NCI-H510A (cell line): ENCODE measurements at places on chromosomes 1 and 21.
A peak's percentile ranks its signal among the peaks of the same experiment; 100 is the strongest.

DNA sequence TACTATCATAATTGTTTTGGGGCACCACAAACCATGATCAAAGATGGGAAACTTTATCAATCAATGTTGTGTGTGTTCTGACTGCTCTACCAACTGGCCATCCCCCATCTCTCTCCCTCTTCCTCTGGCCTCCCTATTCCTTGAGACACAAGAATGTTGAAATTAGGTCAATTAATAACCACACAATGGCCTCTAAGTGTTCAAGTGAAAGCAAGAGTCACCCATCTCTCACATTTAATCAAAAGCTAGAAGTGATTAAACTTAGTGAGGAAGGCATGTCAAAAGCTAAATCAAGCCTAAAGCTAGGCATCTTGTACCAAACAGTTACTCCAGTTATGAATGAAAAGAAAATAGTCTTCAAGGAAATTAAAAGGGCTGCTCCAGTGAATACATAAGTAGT, 390.3 kb upstream of the NFIA start:
- no peak for DNase-seq

DNA sequence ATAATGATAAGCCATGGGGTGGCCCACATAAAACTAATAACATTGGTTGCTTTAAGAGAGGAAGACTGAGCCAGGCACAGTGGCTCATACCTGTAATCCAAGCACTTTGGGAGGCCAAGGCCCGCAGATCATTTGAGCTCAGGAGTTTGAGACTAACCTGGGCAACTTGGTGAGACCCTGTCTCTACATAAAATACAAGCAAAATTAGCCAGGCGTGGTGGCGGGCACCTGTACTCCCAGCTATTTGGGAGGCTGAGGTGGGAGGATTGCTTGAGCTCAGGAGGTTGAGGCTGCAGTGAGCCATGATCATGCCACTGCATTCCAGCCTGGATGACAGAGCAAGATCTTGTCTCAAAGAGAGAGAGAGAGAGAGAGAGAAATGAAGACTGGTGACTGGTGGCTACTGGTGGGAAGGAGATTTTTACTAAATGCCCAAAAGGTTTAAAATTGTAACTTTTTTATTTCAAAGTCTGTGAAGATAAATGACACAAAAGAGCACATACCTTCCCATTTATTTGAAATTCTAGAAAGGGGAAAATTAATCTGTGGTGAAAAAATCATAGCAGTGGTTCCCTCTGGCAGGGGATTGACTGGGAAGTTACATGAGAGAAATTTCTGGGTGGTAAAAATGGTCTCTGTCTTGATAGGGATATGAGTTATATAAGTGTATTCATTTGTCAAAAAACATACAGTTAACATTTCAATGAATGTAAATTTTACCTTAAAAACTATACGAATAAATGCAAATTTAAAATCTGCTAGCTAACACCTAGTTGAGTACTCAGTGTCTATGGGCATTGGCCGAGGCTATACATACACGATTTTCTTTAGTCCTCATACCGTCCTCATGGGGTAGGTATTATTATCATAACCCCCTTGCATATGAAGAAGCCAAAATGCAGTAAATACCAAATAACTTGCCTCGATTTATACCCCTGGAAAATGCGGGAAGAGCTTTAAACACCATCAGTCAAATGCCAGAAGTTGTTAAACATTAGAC, 2.2 kb upstream of the NBPF1 start:
- DNase-seq: no peak

DNA sequence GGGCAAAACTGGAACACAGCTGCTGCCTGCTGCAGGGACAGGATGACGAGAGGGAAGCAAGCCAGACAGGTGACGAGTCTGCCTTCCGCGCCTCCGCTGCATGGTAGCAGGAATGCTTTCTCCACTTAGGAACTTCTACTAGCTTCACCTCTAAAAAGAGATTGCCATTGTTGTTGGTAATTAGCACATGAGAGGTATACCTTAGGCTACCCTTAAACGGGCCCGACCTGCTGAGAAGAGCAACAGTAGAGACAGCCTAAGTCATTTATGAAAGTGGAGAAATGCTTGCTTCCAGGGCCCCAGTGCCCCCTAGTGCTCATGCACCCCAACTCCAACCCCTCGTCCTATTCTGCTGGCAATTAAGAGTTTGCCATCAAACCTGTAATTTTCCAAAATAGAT, 96.9 kb upstream of the AKT3 start:
- no peak for DNase-seq

- DNase-seq: no peak
These were observed 321.3 kb downstream of the CAMTA1 start for GRCh38 chr1:7106442-7107108.

GRCh38 chr1:151934048-151934493, 24.8 kb upstream of the THEM4 start:
- no peak for DNase-seq

- DNase-seq: no peak
These were observed 24.9 kb downstream of the LDLRAP1 start for GRCh38 chr1:25568090-25568833.

- no peak for DNase-seq
These were observed 1.3 kb upstream of the GPATCH4 start for GRCh38 chr1:156602557-156602993.

DNA sequence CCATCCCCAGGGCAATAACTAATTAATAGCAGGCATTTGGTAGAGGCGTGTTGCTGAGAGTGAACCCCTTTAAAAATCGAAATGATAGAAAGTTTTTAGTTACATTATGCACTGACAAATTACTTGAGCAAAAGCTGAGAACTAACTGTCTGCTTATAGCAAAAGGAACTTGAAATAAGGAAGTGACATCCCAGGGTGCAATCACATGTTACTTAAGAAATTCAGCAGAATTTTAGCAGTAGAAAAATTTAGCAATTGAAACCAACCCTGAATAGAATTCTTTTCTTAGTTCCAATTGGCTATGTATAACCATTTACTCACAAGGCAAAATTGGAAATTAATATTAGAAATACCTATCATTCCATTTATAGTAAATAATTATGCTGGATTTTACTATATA, 139.5 kb upstream of the SAMSN1 start:
- no peak for DNase-seq

- no peak for DNase-seq
These were observed 46.8 kb upstream of the EDEM3 start for GRCh38 chr1:184801503-184801902.

- DNase-seq: no peak
These were observed 11.6 kb downstream of the KCNQ4 start for GRCh38 chr1:40794974-40795715.

DNA sequence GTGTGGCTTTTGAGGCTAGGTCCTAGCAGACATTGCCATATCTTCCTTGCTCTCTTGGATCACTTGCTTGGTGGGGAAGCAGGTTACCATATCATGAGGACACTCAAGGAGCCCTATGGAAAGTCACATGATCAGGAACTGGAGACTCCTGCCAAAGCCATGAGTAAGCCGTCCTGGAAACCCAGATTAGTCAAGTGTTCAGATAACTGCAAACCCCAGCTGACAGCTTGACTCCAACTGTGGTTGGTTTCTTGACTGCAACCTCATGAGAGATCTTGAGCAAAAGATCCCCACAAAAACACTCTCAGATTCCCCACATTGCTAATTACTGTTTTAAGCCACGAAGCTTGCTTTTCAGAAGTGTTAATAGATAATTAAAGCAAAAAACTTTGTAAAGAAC, 58.6 kb downstream of the CACNA1E start:
- no peak for DNase-seq

- DNase-seq: no peak
These were observed 29.6 kb downstream of the RGL1 start for GRCh38 chr1:183834568-183834967.

- DNase-seq: no peak
These were observed 74.6 kb upstream of the PTGFRN start for GRCh38 chr1:116835161-116835560.

DNA sequence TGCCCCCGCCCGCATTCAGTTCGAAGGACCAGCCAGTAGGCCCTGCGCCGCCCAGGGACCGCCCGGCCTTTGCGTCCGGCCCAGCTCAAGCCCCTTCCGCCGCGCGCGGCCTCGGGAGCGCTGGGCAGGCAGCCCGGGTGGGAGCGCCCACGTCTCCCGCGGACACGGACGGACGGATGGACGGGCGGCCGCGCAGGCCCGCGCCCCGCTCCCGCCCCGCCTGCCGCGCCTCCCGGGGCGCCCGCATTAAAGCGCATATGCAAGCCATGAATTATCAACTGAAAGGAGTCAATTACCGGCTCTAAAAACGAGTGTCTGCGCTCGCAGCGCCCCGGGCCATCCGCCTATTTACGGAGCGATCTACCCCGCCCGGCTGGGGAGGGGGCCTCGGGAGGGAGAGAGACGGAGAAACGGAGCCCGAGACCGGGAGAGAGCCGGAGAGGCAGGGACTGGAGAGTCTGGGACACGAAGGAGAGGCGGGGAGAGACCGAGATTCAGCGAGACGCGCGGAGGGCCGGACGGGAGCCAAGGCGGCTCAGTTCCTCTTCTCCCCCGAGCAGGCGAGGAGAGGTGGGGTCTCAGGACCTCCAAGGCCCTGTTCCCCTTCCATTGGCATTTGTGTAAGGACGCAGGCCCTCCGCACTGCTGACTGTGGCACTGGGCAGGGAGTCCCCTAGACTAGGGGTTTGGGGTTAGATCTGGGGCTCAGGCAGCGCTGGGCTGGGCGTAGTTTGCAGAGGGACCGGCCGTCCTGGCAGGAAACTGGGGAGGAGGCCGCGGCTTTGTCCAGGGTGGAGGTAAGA, 41.3 kb upstream of the DMBX1 start:
- no peak for DNase-seq

DNA sequence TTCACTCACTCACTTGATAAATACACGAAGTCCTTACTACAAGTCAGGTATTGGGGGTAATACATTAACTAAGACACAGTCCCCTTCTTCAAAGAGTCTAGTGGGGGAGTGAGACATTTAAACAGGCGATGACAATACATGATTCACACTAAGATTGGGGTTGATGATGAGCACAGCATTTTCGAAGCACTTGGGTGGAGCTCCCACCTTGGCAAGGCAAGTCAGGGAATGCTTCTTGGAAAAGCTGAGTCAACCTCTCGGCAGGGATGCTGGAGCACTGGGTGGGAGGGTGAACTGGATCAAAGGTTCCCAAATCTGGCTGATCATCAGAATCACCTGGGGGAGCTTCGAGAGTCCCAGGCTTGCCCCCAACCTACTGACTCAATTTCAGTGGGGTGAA, 57.9 kb upstream of the ENAH start:
- DNase-seq: no peak

- no peak for DNase-seq
These were observed 2.9 kb upstream of the GPX7 start for GRCh38 chr1:52599236-52599635.

DNA sequence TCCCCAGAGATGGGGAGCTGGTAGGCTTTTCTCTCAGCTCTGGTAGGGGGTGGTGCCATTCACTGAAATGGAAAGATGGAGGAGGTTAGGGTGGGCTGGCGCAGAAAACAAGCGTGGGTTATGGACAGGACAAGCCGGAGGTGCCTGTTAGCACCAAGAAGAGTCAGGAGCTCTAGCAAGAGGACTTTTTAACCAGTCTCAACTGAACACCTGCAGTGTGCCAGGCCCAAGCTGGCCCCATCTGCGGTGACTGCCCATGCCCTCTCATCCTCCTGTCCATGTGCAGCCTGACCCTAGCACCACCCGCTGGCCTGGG, 254.4 kb downstream of the RHOU start:
- no peak for DNase-seq

- no peak for DNase-seq
These were observed 36.0 kb downstream of the GPR3 start for GRCh38 chr1:27428316-27429028.

DNA sequence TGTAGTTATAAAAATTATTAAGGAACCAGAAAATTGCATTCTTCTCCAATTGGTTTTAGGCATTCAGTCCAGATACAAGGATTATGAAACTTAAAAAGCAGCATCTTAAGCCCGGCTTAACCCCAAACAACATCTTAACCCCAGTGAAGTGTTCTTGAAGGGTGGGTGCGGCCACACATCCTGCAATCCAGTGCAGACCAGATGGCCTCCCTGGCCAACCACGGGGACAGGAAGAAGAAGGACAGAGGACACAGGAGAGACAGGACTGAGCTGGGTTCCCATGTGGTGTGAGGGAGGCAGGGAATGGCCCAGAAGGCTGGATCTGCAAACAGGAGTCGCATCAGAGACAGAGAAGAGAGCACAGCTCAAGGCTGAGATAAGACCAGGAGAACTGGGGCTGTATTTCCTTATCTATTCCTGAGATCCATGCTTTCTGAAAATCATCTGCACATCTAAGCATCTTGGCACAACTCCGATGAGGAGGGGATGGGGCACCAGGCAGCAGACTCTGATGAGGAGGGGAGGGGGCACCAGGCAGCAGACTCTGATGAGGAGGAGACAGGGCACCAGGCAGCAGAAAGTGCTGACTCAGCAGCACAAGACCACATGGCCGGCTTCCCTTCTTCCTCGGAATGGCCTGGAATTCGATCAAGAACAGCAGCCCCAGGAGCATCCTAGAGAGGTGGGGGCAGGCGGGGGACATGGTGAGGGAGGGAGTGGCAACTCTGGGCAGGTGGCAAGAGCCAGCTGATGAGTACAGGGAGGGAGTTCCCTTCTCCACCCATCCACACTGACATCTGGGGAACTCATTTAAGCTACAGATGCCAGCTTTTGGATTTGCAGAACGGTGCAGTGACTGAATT, 26.6 kb downstream of the ABCG1 start:
- DNase-seq: peak; percentile 67

DNA sequence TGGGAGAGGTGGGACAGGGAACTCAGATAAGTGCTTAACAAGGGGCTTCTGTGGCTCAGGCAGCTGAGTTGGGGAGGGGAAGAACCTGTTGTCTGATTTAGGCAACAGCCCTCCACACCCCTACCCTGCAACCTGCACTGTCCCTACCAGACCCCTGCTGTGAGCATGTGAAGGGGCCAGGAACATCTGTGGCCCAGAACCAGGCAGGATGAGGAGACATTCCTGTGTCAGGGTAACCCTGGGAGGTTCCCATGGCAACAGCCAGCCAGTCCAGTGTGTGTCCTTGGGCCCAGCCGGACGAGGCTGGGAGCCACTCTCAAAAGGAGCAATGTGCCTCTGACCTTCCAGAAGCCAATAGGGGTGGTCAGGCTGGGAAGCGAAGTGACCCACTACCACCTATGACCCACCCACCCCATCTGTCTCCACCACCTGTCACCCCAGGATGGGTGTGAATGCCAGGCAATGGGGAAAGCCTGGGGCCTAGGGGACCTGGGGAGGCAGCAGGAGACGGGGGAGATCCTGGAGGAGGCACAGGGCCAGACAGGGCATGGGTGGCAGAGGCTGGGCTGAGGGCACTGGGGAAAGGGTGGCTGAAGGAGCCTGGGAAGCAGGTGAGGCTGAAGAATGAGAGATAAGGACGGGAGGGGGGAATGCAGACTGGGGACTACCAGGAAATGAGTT, 5.0 kb upstream of the PMVK start:
- DNase-seq: no peak
